D721Med (cell line): ENCODE measurements at places on chromosomes 6 and 20.
A peak's percentile ranks its signal among the peaks of the same experiment; 100 is the strongest.

DNA sequence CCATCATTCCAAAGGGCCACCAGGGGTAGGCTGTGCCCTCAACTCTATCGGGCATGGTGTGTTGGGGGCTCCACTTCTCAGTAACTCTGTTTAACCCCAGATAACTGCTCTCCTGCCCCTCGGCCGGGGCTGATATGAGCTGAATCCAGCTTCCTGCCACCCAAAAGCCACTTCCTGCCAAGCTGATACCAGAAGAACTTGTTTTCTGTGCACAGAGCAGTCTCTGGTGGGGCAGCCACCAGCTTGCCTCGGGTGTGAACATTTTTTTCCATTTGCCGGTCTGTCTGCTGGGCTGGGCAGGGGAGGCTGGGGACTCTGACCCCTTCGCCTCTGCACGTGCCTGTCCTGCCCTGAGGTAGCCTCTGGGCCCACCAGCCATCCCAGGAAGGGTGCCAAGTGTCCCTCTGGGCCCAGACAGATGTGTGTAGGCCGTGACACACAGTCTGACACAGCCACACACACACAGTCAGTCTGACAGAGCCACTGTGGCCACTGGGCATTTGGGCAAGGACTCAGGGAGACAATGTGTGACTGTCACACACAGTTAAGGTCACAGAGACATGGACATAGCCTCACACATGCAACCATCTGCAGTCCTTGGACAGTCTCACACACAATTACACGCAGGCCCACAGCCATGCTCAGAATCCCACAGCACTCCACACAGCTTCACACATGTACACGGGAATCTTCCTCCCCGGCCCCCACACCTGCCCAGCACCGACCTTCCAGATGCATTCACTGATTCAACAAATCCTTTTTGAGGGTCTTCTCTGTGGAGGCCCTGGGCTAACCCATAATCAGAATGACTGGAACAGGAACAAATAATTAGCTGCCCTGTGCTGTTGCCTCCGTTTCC, 45.1 kb downstream of the NOL4L start:
- no peak for DNase-seq

DNA sequence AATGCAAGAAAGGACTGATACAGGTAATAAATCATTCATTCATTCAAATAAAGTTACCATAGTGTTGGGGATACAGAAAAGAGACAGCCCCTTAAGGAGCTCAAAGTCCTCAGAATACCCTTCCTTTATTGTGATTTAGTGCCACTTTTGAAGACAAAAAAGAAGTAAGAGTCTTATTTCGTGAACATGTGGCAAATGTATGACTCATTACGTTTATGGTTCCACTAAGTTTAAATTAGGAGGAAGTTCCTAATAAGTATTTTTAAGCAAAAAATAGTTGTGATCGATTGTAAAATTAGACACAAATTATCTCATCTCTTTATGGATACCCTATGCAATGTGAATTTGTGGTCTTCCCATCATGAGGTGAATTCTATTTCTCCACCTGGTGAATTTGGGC, 38.5 kb upstream of the GCLC start:
- DNase-seq: no peak

GRCh38 chr6:93317592-93317991, 101.8 kb downstream of the EPHA7 start:
- peak; percentile 19 for DNase-seq

DNA sequence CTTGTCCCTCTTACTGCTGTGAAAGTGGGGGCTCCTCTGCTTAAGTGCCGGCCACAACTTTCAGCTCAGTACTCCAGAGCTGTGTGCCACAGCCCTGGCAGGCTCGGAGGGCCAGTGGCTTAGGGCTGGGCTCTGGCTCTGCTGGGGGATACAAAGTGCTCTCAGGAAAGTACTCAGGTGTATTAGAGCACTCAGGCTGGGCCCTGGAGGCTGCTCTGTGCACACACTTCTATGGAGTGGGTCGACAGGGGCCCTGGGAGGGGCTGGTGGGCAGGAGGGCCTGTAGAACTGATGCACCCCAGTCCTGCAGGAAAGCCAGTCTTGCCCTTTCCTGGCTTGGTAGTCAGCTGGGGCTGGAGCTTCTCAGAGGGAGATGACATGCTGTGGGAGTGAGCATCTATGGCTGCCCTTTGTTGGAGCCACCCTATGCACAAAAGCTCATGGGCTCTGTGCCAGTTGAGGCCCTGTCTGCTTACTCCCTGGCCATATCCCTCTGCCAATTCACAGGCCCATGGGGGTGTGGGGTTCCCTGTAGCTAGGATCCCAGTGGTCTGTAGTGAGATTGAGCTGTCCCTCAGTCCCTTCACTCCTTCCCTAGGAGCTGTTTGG, 22.0 kb downstream of the CENPW start:
- DNase-seq: no peak

GRCh38 chr6:89079511-89080234, 878 bp upstream of the PNRC1 start:
- DNase-seq: no peak

DNA sequence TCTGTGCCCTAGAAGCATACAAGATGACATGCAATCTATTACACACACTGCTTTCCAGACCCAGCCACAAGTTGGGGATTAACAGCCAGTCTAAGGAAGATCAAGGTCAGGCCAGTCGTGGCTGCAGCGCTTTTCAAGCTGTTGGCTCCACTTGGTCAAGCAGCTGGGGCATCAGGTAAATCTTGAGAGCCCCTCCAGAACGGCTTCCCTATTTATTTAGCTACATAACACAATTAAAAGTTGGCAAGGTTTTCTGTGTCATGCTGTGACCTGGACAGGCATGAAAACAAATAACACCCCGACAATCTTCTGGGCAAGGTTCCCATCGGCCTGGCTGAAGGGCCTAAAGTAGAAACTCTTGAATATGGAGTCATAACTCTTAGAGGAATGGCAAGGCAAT, 524.3 kb downstream of the PRKN start:
- DNase-seq: no peak

- no peak for DNase-seq
These were observed 153.9 kb downstream of the CDK19 start for GRCh38 chr6:110661414-110661813.

DNA sequence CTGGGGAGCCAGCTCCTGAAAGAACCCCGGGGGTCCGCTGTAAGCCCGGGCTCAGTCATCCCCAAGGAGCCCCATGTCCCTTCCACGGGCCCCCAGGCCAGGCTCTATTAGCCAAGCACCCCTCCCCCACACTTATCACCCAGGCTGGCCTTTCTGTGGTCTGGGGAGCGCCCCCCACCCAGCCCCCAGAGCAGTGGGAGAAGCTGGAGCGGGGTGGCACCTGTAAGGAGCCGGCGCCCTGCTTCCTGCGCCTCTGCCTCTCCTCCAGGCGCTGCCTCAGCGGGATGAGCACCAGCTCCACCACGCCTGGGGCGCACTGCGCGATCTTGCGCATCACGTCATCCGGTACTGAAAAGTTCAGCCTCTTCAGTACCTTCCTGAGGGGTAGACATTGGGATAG, 2.3 kb downstream of the SPEF1 start:
- no peak for DNase-seq

DNA sequence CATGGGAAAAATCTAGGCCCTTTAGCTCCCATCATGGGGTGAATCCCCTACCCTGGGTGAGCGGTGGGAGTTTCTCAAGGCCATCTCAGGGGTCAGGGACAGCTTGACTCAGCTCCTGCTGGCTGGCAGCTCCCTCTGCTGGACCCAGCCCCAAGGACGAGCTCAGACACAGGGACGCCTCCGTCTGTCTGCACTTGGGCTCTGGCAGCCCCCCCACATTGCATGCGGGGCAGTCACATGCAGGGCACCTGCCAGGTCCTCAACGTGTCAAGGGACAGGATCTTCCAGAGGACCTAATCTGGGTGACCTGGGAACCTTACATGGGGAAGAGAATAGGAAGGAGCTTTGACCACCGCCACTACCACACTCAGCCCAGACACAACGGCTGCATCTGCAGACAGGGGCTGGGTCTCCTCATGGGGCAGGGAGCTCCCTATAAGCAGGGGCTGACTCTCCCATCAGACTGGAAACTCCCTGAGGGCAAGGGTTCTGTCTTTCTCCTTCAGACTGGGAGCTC, 173.4 kb downstream of the MRPL14 start:
- no peak for DNase-seq

GRCh38 chr6:128595544-128595943, 75.1 kb upstream of the PTPRK start:
- no peak for DNase-seq
